Vagina (tissue), 2 donors: ENCODE measurements at places on chromosomes 7 and 10. TPM values are rescaled to one million over a fixed set of nuclear protein-coding genes. Genes with fewer than 3 reads are reported as not detected.

The CCL26 gene
- total RNA-seq, result not detected

The ENKUR gene
- total RNA-seq, result not detected

DNA sequence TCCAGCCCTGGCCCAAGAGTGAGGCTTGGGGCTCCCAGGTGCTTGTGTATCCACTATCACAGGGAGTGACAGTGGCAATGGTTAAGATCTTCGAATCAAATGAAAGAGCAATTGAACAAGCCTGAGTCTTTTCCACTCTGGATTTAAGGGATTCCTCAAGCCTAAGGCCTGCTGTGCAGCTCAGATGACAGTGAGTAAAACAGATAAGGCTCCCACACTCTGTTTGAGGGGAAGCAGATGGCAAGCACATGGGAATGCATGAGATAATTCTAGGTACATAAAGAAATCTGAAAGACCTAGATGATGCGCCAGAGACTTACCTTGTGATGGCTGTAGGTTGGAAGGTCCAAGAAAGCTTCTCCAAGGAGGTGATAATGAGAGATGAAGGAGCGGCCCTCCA is 95.0 kb downstream of the LRRC18 start:
- DNase-seq, result no peak

The CTTNBP2 gene
- total RNA-seq, result 25.0 TPM

The NUDT5 gene
- 30.7 TPM for total RNA-seq

GRCh38 chr7:45242261-45242660 is 84.7 kb downstream of the RAMP3 start:
- DNase-seq, result no peak

GRCh38 chr7:11524476-11525397 is 307.3 kb downstream of the THSD7A start:
- DNase-seq, result no peak

The SLC26A3 gene
- total RNA-seq, result not detected

GRCh38 chr10:58217612-58218011 is 50.1 kb downstream of the IPMK start:
- DNase-seq, result no peak

GRCh38 chr7:95794917-95795515 is 22.7 kb downstream of the DYNC1I1 start:
- DNase-seq, result no peak

DNA sequence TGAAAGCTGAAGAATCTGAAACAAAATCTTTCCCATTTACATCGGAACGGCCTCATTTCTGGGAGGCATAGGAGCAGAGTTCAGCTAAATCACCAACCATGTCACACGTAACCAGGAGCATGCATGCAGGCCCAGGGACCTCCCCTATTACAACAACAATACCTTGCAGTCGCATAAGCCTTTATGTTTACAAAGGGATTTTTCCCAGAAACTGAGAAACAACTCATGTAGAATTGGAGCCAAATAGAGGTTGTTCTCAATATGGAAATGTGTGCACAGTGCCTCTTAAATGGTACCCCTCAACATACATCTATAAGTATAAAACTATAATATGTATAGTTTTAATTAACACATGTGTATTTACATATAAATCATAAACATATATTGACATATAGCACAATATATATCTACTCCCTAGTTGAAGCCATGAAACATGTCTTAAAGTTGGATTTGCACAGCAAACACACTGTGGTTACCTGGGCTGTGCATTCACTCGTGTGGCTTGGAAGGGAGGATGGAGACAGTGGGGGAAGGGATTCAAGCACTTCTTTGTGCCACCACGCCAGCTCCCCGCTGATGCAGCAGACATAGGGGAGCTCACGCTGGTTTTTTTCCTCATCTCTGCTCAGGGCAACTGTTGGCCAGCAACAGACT is 35.0 kb upstream of the DGKI start:
- DNase-seq, result no peak
